ENCODE measurements at places on chromosomes 16 and 17.

DNA sequence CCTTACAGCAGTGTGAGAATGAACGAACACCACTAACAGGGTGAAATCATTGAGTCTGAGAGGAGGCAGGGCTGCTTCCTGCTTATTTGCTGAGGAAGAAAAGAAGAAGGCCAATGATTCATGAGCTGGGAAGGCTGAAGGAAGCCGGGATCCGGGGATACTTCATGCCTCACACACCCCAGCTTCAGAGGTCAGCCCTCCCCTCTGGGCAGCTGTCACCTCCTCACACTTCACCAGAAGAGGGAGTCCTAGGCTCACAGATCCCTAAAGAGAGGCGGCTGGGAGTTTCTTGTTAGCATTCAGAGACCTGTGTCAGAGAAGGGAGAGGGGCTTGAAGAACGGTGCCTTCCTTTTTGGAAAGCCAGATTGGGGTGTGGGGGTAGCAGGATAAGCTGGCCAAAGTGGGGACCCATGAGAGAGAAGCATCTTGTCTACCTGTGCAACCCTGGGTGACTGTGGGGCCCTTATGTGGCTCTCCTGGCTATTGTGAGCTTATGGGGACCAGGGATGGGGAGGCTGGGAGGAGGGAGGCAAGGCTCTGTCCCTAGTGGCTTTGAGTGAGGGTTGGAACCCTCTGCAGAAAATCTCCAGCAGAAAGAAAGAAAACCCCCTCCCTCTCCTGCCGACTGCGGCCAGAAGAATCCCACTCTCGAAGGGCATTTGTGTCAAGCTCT lies 94.6 kb downstream of the RGS9 start:
- peak; percentile 11 for DNase-seq

- DNase-seq = no peak
Measured at GRCh38 chr17:76578376-76578775, 7.3 kb downstream of the ST6GALNAC2 start.

DNA sequence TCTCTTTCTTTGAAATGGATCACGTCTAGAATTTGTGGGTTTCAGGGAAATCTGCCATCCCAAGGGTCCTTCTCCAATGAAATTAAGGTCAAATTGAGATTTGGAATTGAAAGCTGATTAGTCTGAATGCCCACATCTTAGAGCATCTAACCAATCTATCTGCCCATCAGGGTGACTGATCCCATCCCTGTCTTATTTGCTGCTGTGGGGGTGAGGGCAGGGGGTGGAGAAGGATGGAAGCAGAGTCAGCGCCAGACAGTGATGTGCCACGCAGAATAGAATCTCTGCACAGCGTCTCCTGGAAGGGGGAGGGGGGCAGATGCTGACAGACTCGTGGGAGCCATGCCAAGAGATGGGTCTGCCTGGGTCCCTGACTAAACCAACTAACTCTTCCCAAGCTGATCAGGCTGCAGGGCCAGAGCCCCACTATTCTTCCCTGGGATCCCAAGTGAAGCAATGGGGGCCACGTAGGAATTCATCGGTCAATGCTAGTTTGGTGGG lies 32.1 kb downstream of the CDK5RAP3 start:
- DNase-seq = no peak

DNA sequence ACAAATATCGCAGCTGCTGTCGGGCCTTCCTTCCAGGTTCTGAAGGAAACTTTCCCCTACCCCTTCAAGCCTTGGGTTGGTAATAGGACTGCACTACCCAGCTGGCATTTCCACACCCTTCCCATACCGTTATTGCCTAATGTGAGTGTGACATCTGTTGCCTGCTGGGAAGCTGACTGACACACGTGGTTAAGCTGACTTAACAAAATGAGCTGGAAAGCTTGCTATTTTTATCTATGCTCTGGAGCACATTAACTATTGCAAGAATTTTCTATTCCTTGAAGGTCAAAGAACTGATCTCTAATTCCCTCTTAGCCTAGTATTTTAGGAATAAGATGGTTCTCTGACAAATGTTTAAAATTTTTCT lies 79.5 kb downstream of the PMP22 start:
- DNase-seq = no peak

- DNase-seq = no peak
Measured at GRCh38 chr16:47750371-47750770, 289.2 kb downstream of the PHKB start.

GRCh38 chr17:81831563-81831956 lies 1.5 kb downstream of the MCRIP1 start:
- DNase-seq = no peak
